ENCODE measurements at places on chromosomes 4 and X.

GRCh38 chr4:177177541-177178081, 132.1 kb upstream of the NEIL3 start:
- no peak for DNase-seq
- H3K27ac ChIP-seq, result no peak overlapping the region

- no peaks in the 10 kb centered on the region for H3K36me3 ChIP-seq
- H3K4me1 ChIP-seq, result no peaks in the 10 kb centered on the region
- no peak overlapping the region for H3K27ac ChIP-seq
- H3K27me3 ChIP-seq, result no peaks in the 10 kb centered on the region
- no peak for DNase-seq
These were observed 622.1 kb downstream of the SPRY1 start for GRCh38 chr4:124018383-124019317.

DNA sequence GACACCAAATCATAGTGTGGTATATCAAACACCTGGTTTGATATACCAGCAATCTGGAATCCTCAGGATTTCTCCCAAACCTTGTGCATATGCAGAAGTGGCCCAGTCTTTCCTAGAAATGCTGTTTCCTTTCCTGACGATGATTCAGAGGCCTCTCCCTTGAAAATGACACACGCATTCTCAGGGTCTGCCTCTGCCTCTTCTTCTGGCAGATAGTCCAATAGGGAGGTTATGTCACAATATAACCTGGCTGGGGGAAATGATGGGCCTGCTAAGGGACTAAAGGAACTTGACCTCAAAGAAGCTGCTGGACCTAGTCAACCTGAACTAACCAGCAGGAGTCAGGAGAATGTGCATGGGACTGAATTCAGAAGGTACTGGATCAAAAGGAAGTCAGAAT, 435.2 kb downstream of the IDS start:
- H3K4me3 ChIP-seq, result no peak overlapping the region
- H3K36me3 ChIP-seq, result no peaks in the 10 kb centered on the region
- H3K27ac ChIP-seq, result no peak overlapping the region
- no peaks in the 10 kb centered on the region for H3K27me3 ChIP-seq
- H3K4me1 ChIP-seq, result peaks cover 2% of the 10 kb centered on the region

- DNase-seq, result no peak
- H3K27me3 ChIP-seq, result no peaks in the 10 kb centered on the region
- no peak overlapping the region for H3K4me3 ChIP-seq
- H3K27ac ChIP-seq, result no peak overlapping the region
- H3K36me3 ChIP-seq, result no peaks in the 10 kb centered on the region
These were observed 171.7 kb downstream of the PDGFRA start for GRCh38 chr4:54400802-54401201.

DNA sequence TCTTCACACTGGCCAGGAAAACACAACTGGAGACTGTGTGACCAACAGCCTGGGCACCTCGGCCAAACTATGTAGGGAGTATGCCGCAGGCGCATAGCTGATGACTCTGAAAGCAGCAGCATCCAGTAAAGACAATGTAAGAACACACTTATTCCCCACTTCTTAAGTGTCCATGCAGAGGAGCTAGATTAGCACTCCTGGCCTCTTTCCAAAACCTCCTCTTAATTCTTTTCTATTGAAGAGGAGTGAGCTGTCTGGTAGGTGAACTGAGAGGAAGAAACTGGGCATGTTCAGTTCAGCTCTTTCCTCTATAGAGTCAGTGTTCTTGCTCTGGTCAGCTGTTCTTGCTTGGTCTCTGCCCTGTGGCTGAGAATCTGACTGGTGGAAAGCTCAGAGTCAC, 21.1 kb downstream of the NMU start:
- H3K4me3 ChIP-seq, result no peak overlapping the region
- no peaks in the 10 kb centered on the region for H3K27me3 ChIP-seq
- H3K27ac ChIP-seq, result no peak overlapping the region
- no peaks in the 10 kb centered on the region for H3K4me1 ChIP-seq
- H3K36me3 ChIP-seq, result no peaks in the 10 kb centered on the region

- no peaks in the 10 kb centered on the region for H3K27me3 ChIP-seq
- no peaks in the 10 kb centered on the region for H3K4me1 ChIP-seq
- no peak overlapping the region for H3K4me3 ChIP-seq
- H3K36me3 ChIP-seq, result no peaks in the 10 kb centered on the region
- H3K27ac ChIP-seq, result no peak overlapping the region
These were observed 696.4 kb downstream of the DMD start for GRCh38 chrX:32514986-32515385.

GRCh38 chrX:13638826-13639225, 14.1 kb upstream of the TCEANC start:
- no peaks in the 10 kb centered on the region for H3K36me3 ChIP-seq
- no peak overlapping the region for H3K27ac ChIP-seq
- no peaks in the 10 kb centered on the region for H3K4me1 ChIP-seq
- no peak for DNase-seq
- no peak overlapping the region for H3K4me3 ChIP-seq

- H3K36me3 ChIP-seq, result no peaks in the 10 kb centered on the region
- DNase-seq, result no peak
- no peaks in the 10 kb centered on the region for H3K27me3 ChIP-seq
- H3K27ac ChIP-seq, result no peak overlapping the region
These were observed 327.8 kb downstream of the GALNTL6 start for GRCh38 chr4:172141025-172141424.

DNA sequence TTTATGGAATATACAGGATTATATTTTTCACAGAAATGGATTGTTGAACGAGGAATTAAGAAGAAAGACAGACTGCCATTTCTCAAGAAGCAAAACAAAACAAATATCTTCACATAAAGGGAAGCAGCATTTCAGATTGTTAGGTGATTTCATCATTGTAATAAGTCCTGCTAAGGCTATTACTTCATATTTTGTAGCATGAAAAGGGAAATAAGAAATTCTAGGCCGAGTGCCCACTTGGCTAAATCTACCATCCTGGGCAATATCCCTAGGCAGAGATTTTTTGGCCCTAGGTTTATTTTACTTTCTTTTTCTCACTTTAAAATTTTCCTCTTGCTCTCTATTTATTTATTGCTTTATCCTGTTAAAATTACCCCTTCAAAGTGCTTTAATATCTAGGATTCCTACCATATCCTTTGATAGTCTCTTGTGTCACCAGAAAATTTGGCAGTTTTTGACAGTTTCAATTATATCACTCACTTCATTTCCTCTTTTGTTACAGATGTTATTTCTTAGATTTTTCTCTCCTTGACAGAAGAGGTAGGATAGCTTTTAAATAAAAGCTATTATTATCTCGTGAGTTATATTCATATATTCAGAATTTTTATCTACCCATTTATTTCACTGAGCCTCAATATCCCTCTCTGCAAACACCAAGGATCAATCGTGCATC, 142.3 kb downstream of the PDGFC start:
- no peaks in the 10 kb centered on the region for H3K27me3 ChIP-seq
- H3K36me3 ChIP-seq, result no peaks in the 10 kb centered on the region
- DNase-seq, result no peak
- H3K27ac ChIP-seq, result no peak overlapping the region
- no peak overlapping the region for H3K4me3 ChIP-seq
- no peaks in the 10 kb centered on the region for H3K4me1 ChIP-seq

- H3K27ac ChIP-seq, result no peak overlapping the region
- H3K36me3 ChIP-seq, result no peaks in the 10 kb centered on the region
- DNase-seq, result no peak
- no peak overlapping the region for H3K4me3 ChIP-seq
- no peaks in the 10 kb centered on the region for H3K4me1 ChIP-seq
These were observed 12.0 kb upstream of the EXOC1L start for GRCh38 chr4:55807556-55807955.

DNA sequence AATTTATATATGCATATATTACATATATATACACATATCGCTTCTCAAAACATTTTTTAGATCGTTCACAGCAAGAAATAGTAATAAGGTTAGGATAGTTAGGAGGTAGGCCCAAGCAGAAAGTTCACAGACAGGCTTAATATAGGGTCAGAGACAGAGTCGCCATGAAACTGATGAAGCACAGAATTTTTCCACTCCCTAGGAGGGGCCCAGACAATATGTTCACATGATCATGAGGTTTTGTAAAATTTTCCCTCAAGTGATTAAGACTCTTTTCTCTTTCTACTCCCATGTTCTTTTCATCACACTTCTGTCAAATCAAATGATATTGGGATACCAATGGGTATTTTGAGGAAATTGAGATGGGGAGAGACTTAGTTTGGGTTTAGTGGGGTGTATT, 5.2 kb upstream of the ENAM start:
- no peak overlapping the region for H3K27ac ChIP-seq
- no peak for DNase-seq
- no peaks in the 10 kb centered on the region for H3K4me1 ChIP-seq

- H3K4me3 ChIP-seq, result no peak overlapping the region
- H3K27me3 ChIP-seq, result no peaks in the 10 kb centered on the region
- DNase-seq, result no peak
- H3K27ac ChIP-seq, result no peak overlapping the region
- H3K36me3 ChIP-seq, result no peaks in the 10 kb centered on the region
These were observed 13.3 kb downstream of the ATOH1 start for GRCh38 chr4:93841803-93842345.

GRCh38 chr4:108533245-108533844, 87.0 kb upstream of the RPL34 start:
- peaks cover 35% of the 10 kb centered on the region for H3K4me1 ChIP-seq
- H3K27me3 ChIP-seq, result no peaks in the 10 kb centered on the region
- no peak for DNase-seq
- no peak overlapping the region for H3K27ac ChIP-seq
- no peaks in the 10 kb centered on the region for H3K36me3 ChIP-seq
- no peak overlapping the region for H3K4me3 ChIP-seq

GRCh38 chr4:6495296-6495590, 22.8 kb upstream of the PPP2R2C start:
- no peak for DNase-seq
- no peaks in the 10 kb centered on the region for H3K4me1 ChIP-seq
- peaks cover 7% of the 10 kb centered on the region for H3K27me3 ChIP-seq
- H3K27ac ChIP-seq, result no peak overlapping the region
- H3K4me3 ChIP-seq, result no peak overlapping the region
- H3K36me3 ChIP-seq, result no peaks in the 10 kb centered on the region

- H3K4me1 ChIP-seq, result no peaks in the 10 kb centered on the region
- H3K4me3 ChIP-seq, result no peak overlapping the region
- DNase-seq, result no peak
- no peak overlapping the region for H3K27ac ChIP-seq
- H3K27me3 ChIP-seq, result no peaks in the 10 kb centered on the region
These were observed 244.4 kb downstream of the DCLK2 start for GRCh38 chr4:150322646-150323045.

DNA sequence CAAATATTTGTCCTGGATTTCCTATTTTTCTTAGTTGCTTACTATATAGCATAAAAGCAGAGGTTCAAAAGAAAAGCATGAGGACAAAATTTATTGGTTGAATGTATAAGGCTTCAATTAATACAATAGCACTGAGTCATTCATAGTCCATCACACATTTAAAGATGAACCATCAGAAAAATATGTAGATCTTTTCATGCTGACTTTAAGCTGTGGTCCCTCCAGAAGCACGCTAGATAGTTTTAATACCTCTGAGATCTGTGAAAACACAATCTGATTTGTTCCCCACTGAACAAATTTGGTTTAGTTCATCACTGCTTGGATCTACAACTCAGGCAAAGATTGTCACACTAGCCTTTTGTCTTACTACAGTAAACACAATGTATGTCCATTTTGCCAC, 377.2 kb upstream of the ANXA10 start:
- no peaks in the 10 kb centered on the region for H3K27me3 ChIP-seq
- no peaks in the 10 kb centered on the region for H3K36me3 ChIP-seq
- H3K4me3 ChIP-seq, result no peak overlapping the region
- H3K4me1 ChIP-seq, result no peaks in the 10 kb centered on the region

DNA sequence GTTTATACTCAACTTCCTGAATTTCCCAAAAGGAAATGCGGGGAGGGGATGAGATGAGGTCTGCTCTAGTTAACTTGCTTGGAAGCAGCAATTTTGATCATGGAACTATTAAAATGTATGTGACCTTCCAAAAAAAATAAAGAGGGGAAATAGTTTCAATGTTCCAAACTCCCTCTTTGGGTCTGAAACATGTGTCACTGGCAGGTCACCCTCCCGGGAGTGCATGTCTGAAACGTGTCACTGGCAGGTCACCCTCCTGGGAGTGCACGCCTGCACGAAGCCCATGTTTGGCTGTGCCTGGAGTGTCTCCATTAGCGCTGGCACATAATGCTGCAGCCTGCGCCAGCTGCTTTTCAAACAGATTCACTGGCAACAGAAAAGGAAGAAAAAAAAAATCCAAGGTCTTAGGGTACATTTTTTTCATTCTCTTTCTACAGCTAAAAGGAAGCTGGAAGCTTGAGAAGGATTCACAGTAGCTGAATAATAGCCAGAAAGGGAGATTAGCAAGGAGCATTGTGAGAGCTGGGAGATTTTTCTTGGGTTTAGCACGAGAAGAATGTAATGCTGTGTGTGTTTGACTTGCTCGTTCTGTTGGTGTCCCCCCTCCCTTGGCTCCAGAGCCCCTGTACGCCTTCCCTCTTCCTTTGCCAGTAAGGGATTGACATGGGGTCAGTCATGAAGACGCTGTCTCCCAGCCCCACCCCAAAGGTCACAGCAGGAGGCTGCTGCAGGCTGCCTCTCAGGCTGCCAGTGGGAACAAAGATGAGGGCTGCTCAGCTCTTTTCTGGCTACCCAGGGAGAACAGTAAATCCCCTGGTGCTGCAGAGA, 39.2 kb upstream of the TLR3 start:
- peaks cover 4% of the 10 kb centered on the region for H3K27me3 ChIP-seq
- H3K4me3 ChIP-seq, result no peak overlapping the region
- no peak for DNase-seq
- no peaks in the 10 kb centered on the region for H3K4me1 ChIP-seq

- H3K4me3 ChIP-seq, result no peak overlapping the region
- no peak for DNase-seq
- H3K36me3 ChIP-seq, result no peaks in the 10 kb centered on the region
- no peak overlapping the region for H3K27ac ChIP-seq
- peaks cover 23% of the 10 kb centered on the region for H3K27me3 ChIP-seq
These were observed 3.9 kb upstream of the EGFL6 start for GRCh38 chrX:13565511-13565910.

GRCh38 chrX:138897621-138898492, 186.3 kb upstream of the FGF13 start:
- no peaks in the 10 kb centered on the region for H3K36me3 ChIP-seq
- no peaks in the 10 kb centered on the region for H3K4me1 ChIP-seq
- no peak overlapping the region for H3K27ac ChIP-seq
- no peaks in the 10 kb centered on the region for H3K27me3 ChIP-seq
- DNase-seq, result no peak

- H3K27ac ChIP-seq, result no peak overlapping the region
- no peak overlapping the region for H3K4me3 ChIP-seq
- no peak for DNase-seq
- no peaks in the 10 kb centered on the region for H3K27me3 ChIP-seq
- no peaks in the 10 kb centered on the region for H3K4me1 ChIP-seq
These were observed 258.0 kb downstream of the MAPK10 start for GRCh38 chr4:86101841-86102240.
